ENCODE measurements at places on chromosomes 11 and 22. TPM values are rescaled to one million over a fixed set of nuclear protein-coding genes. Genes with fewer than 3 reads are reported as not detected.

DNA sequence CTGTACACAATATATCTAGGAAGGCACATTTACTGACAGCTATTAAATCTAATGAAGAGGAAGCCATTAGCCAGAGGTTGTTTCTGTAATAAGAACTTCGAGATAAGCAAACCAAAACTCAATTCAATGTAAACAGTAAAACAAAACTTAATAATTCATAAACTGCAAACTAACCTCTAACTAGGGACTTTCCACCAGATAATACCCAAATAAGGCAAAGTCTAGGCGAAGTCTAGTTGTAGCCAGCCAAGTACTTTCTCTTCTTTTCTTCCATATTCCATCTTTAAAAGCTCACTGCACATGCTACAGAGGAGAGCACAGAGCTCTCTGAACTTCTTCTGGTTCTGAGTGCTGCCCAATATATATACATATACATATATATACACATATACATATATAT, 229.9 kb upstream of the ANO5 start:
- H3K36me3 ChIP-seq: no peaks in the 10 kb centered on the region
- peaks cover 12% of the 10 kb centered on the region for H3K4me1 ChIP-seq
- H3K27ac ChIP-seq: no peak overlapping the region
- no peak for DNase-seq
- no peak overlapping the region for H3K4me3 ChIP-seq

GRCh38 chr11:23604966-23605365, 744.7 kb upstream of the CCDC179 start:
- no peaks in the 10 kb centered on the region for H3K4me1 ChIP-seq
- H3K27me3 ChIP-seq: no peaks in the 10 kb centered on the region
- H3K36me3 ChIP-seq: no peaks in the 10 kb centered on the region
- DNase-seq: no peak

ANGPTL5 gene
- not detected for total RNA-seq

DNA sequence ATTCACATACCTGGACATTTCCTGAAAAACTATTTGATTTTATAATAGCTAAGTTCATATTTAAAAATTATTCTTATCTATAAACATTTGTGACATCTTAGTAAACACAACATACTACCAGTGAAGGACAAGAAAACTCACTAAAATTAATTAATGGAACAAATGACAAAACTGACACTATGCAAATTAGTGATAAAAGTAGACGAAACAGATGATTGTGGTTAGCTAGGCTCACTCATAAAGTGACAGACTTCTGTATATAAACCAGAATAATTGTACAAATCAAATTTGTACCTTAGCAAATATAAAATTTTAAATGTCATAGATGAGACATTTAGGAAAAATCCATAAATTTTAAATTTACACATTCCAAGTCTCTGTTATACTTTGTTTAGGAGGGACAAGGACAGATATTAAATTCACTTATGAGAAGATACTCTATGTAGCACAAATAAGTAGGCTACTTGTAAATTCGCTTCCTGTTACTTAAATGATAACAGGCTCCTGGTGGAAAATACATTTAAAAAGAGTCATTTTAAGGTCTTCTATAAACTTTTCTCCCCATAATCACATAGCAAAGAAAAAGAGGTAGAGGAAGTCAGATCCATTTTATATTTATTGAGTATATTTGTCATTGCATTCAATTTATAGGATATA, 81.2 kb downstream of the KIF18A start:
- no peaks in the 10 kb centered on the region for H3K27me3 ChIP-seq
- H3K4me1 ChIP-seq: no peaks in the 10 kb centered on the region
- no peak overlapping the region for H3K27ac ChIP-seq
- H3K36me3 ChIP-seq: no peaks in the 10 kb centered on the region
- no peak overlapping the region for H3K4me3 ChIP-seq

- H3K36me3 ChIP-seq: peaks cover 8% of the 10 kb centered on the region
- H3K27ac ChIP-seq: no peak overlapping the region
- peaks cover 28% of the 10 kb centered on the region for H3K4me1 ChIP-seq
- no peak for DNase-seq
- no peak overlapping the region for H3K4me3 ChIP-seq
- peaks cover 12% of the 10 kb centered on the region for H3K27me3 ChIP-seq
These were observed 9.4 kb downstream of the FADS2 start for GRCh38 chr11:61837411-61838005.

DNA sequence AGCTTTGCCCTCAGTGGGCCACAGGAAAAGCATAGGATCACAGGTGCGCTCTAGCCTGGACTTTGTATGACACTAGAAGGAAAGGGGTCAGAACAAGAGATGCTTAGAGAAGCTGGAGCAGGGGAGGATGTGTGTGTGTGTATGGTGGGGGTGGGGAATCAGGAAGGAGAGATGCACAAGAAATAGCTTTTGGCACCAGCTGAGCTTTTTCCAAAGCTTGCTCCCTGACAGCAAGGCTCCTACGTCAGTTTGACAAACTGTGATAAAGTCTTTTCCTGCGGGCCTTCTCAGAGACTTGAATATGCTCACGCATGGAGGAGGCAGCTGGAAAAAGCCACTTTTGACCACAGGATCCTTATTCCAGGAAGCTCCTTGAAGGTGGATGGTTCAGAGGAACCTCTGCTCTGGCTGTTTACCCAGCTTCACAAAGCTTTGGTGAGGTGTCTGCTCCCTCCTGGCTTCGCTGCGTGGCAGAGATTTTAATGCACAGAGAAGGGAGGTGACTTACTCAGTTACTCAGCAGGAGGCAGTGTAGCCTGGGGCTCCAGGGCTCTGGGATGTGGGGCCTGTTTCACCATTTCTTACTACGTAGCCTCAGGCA, 3.9 kb downstream of the CDC42EP1 start:
- H3K4me3 ChIP-seq: no peak overlapping the region
- peaks cover 2% of the 10 kb centered on the region for H3K4me1 ChIP-seq
- H3K36me3 ChIP-seq: no peaks in the 10 kb centered on the region
- no peak for DNase-seq

DNA sequence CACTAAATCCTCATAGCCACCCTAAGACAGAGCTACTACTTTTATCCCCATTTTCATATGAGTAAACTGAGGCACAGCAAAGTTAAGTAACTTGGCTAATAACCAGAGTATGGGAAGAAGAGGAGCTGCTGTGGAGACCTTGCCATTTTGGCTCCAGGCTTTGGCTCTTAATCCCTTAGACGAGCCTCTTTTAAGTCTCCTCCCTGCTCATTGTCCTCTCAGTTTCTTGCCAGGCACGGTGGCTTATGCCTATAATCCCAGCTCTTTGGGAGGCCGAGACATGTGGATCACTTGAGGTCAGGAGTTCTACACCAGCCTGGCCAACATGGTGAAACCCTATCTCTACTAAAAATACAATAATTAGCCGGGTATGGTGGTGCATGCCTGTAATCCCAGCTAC, 78.6 kb downstream of the PRR5L start:
- H3K36me3 ChIP-seq: no peaks in the 10 kb centered on the region
- no peaks in the 10 kb centered on the region for H3K4me1 ChIP-seq
- no peak for DNase-seq
- no peak overlapping the region for H3K4me3 ChIP-seq

HPX gene
- 9.6 TPM for total RNA-seq

- peak overlapping the region; percentile 74 for H3K4me3 ChIP-seq
- no peak overlapping the region for H3K27ac ChIP-seq
- peaks cover 2% of the 10 kb centered on the region for H3K27me3 ChIP-seq
- H3K4me1 ChIP-seq: peaks cover 4% of the 10 kb centered on the region
These were observed 1.5 kb downstream of the ME3 start for GRCh38 chr11:86670911-86671310.

DNA sequence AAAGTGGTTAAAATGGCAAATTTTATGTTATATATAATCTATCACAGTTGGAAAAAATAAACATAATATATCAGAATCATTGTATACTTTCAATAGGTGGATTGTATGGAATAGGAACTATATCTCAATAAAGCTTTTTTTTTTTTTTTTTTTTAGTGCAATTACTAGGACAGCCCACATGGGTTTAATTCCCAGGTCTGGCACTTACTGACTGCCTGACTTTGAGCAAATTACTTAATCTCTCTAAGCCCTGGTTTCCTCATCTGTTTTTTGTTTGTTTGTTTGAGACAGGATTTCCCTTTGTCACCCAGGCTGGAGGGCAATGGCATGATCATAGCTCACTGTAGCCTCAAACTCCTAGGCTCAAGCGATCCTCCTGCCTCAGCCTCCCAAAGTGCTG, 26.1 kb upstream of the BAIAP2L2 start:
- no peak for DNase-seq
- H3K4me1 ChIP-seq: no peaks in the 10 kb centered on the region
- no peak overlapping the region for H3K27ac ChIP-seq
- peaks cover 2% of the 10 kb centered on the region for H3K27me3 ChIP-seq
- peaks cover 18% of the 10 kb centered on the region for H3K36me3 ChIP-seq

YPEL1 gene
- total RNA-seq: 71.2 TPM

GRCh38 chr11:65446446-65447277, 24.1 kb downstream of the NEAT1 start:
- H3K27ac ChIP-seq: peak overlapping the region; percentile 68
- H3K4me1 ChIP-seq: peaks cover 25% of the 10 kb centered on the region
- H3K36me3 ChIP-seq: peaks cover 5% of the 10 kb centered on the region
- no peak for DNase-seq

MMP11 gene
- total RNA-seq: 28.8 TPM

OR51I1 gene
- not detected for total RNA-seq

PRRG4 gene
- total RNA-seq: 0.10 TPM

DNA sequence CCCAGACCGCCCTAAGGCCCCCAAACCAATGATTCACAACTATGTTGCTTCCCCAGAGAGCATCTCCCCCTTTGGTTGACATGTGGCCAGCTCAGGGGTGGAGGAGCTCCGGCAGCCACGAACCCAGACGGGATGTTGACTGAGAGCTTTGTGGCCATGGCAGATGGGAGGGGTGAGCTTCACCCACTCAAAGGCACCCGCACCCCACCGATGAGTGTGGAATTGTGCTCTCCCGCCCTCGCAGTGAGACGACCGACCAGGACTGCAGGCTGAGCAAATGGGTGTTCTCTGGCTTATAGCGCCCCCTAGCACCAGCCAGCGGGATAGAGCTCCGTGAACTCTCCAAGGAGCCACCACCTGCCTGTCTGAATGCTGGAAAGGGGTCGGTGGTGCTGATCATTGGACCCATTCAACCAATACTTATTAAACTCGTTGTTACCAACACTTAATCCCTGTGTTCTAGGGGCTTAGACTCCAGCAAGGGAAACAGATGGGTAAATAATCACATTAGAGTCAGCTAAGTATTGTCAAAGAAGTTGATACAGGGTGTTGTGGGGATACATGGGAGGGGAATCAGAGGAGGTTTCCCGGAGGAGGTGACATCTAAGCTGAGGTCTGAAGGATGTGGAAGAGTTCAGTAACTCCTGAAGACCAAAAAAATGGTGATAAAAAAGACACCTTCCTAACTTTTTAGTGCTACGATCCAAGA, 4.5 kb upstream of the TIMP3 start:
- peaks cover 2% of the 10 kb centered on the region for H3K27me3 ChIP-seq
- H3K36me3 ChIP-seq: no peaks in the 10 kb centered on the region
- H3K4me1 ChIP-seq: peaks cover 4% of the 10 kb centered on the region
- DNase-seq: peak; percentile 73
- H3K27ac ChIP-seq: no peak overlapping the region

- no peak for DNase-seq
- no peak overlapping the region for H3K27ac ChIP-seq
- peaks cover 6% of the 10 kb centered on the region for H3K27me3 ChIP-seq
- peaks cover 7% of the 10 kb centered on the region for H3K4me1 ChIP-seq
- no peak overlapping the region for H3K4me3 ChIP-seq
These were observed 30.1 kb upstream of the PAMR1 start for GRCh38 chr11:35555488-35555887.

- H3K27me3 ChIP-seq: no peaks in the 10 kb centered on the region
- peaks cover 3% of the 10 kb centered on the region for H3K4me1 ChIP-seq
- no peak for DNase-seq
- H3K27ac ChIP-seq: peak overlapping the region; percentile 4
- H3K36me3 ChIP-seq: no peaks in the 10 kb centered on the region
These were observed 33.4 kb downstream of the AMBRA1 start for GRCh38 chr11:46560300-46560991.

- DNase-seq: no peak
- H3K36me3 ChIP-seq: no peaks in the 10 kb centered on the region
- no peaks in the 10 kb centered on the region for H3K4me1 ChIP-seq
- no peak overlapping the region for H3K27ac ChIP-seq
These were observed 74.4 kb downstream of the SLC36A4 start for GRCh38 chr11:93123351-93123898.

DNA sequence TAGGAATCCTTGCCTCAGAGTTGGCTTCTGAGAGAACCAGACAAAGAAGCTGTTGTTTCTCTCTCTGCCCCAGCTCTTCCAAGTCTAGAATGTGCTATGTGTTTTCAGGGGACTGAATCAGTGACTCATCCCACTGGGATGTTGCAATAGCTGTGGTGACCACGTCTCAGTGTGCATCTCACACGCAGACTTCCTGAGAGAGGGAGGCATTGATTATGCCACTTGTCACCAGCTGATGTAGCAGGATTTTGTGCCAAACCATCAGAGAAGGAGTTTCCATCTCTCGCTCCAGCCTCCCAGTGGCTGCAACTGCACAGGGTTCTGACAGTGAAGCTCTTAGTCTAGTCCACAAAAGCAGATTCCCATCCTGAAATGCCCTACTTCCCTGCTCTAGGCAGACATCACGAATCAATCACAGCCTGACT, 455.8 kb downstream of the MIAT start:
- H3K4me3 ChIP-seq: no peak overlapping the region
- peaks cover 4% of the 10 kb centered on the region for H3K27me3 ChIP-seq
- peaks cover 9% of the 10 kb centered on the region for H3K4me1 ChIP-seq
- no peak overlapping the region for H3K27ac ChIP-seq

- H3K4me3 ChIP-seq: no peak overlapping the region
- H3K27me3 ChIP-seq: no peaks in the 10 kb centered on the region
- DNase-seq: no peak
- no peaks in the 10 kb centered on the region for H3K36me3 ChIP-seq
- no peak overlapping the region for H3K27ac ChIP-seq
These were observed 392.8 kb upstream of the CCDC90B start for GRCh38 chr11:83678831-83679584.

RAG2 gene
- total RNA-seq: not detected

DNA sequence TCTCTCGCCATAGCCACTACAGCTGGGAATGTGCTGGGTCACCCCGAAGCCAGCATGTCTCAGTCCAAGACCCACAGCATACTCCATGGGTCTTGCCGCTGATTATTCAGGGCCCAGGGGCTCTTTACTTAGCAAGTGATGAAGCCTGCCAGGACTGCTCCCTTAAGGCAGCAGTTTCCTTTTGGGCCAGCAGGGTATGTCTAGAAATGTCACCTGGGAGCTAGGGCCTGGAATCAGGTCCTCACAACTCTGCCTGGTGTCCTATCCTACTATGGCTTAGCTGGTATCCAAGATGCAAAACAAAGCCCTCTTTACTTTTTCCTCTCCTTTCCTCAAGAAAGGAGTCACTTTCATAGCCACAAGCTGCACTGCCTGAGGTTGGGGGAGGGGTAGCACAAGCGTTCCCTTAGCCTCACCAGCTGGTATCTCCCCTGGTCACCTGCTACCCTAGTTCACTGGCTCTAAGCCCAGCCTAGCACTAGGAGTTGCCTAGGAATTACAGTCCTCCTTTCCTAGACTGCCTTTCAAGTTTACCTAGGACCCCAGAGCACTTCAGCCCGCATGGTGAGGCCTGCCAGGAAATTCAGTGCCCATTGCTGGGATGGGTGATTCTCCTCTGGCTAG, 22.6 kb upstream of the NCR3LG1 start:
- H3K36me3 ChIP-seq: no peaks in the 10 kb centered on the region
- H3K27ac ChIP-seq: no peak overlapping the region
- H3K4me1 ChIP-seq: peaks cover 1% of the 10 kb centered on the region
- no peaks in the 10 kb centered on the region for H3K27me3 ChIP-seq
- DNase-seq: no peak
- no peak overlapping the region for H3K4me3 ChIP-seq

GRCh38 chr11:129143335-129143734, 48.8 kb downstream of the ARHGAP32 start:
- H3K27ac ChIP-seq: no peak overlapping the region
- H3K4me3 ChIP-seq: no peak overlapping the region
- peaks cover 14% of the 10 kb centered on the region for H3K4me1 ChIP-seq
- no peaks in the 10 kb centered on the region for H3K27me3 ChIP-seq
- H3K36me3 ChIP-seq: peaks cover 5% of the 10 kb centered on the region
- no peak for DNase-seq
